AG04449 (cell line): ENCODE measurements at places on chromosomes 5 and 9.

- DNase-seq, result no peak
These were observed 1293.7 kb upstream of the C9orf72 start for GRCh38 chr9:28866951-28867350.

DNA sequence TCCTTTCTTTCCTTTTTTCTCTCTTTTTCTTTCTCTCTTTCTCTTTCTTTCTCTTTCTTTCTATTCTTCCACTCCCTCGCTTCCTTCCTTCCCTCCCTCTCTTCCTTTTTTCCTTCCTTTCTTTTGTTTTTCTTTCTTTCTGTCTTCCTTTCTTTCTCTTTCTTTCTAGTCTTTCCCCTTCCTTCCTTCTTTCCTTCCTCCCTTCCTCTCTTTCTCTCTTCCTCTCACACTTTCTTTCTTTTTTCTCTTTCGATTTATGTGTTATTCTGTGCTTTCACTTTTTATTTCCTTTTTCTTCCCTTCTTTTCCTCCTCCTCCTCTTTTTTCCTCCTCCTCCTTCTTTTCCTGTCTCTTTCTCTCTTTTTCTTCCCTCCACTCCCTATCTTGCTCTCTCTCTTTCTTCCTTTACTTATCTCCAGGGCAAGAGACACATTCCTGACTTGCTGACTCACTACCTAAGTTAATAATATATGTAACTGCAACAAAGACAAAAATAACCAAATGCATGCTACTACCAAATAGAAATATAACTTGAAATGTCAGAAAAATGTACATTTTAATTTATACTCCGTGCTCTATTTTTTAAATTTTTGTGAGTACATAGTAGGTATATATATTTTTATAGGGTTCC lies 445.5 kb downstream of the GABRG2 start:
- DNase-seq, result no peak

GRCh38 chr9:36718612-36719011 lies 145.9 kb downstream of the MELK start:
- DNase-seq, result no peak

GRCh38 chr5:143434261-143435209 lies 31.0 kb upstream of the NR3C1 start:
- no peak for DNase-seq

DNA sequence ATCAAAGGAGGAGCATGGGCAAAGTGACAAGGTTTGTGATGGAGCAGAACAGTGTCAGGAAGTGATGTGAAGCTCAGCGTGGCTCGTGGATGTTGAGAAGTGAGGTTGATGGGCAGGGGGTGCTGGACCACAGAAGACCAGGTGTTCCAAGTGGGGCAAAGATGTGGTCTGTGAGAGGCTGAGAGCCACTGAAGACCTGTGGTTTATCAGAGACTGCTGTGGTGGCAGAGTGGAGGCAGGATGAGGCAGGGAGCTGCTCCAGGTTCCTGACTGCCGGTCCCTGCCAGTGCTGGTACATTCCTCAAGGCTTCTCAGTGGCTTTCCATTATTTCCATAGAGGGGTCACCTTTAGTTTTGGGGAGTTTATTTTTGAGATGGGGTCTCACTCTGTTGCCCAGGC lies 19.1 kb downstream of the PALM2AKAP2 start:
- no peak for DNase-seq

DNA sequence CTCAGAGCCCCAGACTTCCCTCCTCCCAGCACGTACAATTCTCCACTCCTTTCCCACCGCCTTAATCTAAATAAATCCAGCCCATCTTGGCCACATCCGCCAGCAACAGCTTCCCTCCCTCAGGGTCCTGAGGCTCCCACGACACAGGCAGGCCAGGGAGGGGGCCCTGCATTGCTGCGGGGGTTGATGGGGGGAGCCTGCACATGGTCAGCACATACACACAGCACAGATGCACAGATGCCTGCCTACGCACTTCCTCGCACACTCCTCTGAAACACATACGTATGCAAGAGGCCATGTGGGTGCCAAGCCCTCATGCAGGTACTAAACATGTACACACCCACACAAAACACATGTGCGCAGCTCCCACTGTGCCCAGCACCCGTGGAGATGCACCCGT lies 14.8 kb downstream of the PDGFRB start:
- DNase-seq, result peak; percentile 83

DNA sequence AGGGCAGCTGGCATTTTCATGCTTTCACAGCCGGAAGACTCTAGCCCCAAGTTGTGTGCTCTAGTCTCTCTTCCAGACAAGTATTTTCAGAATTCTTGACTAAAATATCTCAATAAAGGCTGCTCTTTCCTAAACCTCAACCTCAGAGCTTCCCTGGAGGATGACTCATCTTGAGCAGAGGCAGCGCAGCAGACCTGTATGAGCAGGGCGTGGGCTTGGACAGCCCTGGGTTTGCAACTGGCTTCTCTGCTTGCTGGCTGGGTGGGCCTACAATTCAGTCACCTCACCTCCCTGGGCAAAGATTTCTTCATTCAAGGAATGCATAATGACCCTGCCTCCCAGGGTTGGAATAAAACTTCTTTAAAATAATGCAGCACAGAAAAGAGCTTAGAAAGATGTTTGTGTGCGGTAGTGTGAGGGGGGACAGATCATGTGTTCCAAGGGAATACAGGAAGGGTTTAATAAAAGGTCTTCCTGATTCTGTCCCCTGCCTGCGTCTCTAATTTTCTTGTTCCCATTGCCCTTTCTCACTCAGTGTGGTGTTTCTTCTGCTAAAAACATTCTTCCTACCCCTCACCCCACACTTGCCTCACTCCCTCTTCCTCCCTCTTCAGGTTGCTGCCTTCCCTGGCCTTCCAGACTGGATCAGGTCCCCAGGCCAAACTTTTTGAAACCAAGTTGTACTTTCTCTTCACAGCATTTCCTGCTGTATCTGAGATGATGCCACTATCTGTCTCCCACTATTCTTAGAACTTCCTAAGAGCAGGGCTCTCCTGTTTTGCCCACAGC lies 39.4 kb upstream of the MAP1B start:
- peak; percentile 67 for DNase-seq

- DNase-seq, result no peak
These were observed 259.2 kb upstream of the RGMB start for GRCh38 chr5:98514215-98514614.

DNA sequence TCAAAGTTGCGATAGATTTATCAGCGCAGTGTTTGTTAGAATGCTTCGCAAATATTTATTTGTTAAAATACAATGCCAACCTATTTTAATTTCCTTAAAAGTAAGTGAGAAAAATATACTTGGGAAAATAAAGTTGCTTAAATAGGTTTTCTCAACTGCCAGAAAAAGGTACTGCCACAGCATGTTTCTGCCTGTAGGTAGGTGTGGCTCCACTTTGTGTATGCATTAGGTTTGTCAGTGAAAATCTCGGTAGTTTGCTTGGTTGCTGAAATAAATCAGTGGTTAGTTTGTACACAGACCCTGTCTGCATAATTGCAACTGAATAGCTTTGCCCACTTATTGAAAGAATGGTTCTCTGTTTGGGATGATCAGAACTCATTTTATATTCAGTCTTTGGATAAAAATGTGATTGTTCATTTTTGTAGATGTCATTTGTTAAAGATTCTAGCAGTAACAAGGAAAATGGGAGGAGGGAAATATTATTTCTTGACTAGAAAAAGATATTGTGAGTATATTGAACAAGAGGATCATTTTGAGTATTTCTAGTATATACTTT lies 25.7 kb downstream of the C9orf85 start:
- DNase-seq, result no peak

GRCh38 chr5:152288917-152289595 lies 116.0 kb downstream of the NMUR2 start:
- no peak for DNase-seq

DNA sequence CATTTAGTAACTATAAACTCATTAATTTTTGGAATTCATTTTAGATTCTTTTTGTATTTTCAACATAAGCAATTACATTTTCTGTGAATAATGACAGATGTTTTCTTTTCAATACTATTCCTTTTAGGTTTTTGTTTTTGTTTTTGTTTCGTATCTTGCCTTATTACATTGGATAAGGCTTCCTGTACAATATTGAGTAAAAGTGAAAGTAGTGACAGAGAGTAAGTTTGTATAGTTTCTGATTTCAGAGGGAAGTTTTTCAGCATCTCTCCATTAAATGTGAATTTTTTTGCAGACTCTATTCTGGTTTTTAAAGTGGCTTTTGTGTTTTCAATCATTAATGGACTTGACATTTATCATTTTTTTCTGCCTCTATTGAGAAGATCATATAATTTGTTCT lies 12.8 kb upstream of the CAMK4 start:
- no peak for DNase-seq

DNA sequence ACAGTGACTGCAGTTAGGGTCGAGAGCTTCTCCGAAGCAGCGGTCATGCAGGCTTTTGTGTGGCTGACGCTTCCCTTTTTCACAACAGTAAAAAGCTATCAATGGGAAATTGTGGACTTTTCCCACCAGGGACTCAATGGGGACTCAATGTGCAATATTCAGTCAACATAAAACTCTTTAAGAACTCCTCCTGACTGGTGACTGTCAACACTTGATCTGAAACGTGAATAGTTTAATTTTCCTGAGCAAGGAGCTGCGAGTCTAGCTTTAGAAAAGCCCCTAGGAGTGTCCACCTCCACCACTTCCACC lies 28.7 kb downstream of the EXOC3 start:
- DNase-seq, result no peak

DNA sequence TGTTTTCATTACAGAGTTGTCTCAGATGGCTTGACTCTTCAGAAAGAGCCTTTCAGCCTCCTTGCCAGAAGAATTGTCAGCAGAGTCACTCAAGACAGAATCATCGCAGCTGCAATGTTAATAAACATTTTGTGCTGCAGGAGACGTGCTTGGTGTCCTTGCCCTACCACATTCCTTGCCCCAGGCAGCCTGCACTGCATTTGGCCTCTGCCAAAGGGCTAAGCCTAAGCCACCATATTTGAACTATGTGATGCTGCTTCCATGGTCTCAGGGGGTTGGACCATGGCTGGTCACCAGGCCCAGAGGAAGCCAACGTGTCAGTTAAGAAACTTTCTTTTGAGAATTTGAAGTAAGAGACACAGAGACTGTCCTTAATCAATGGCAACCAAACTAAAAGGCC lies 145.4 kb downstream of the ACTL7B start:
- DNase-seq, result no peak

DNA sequence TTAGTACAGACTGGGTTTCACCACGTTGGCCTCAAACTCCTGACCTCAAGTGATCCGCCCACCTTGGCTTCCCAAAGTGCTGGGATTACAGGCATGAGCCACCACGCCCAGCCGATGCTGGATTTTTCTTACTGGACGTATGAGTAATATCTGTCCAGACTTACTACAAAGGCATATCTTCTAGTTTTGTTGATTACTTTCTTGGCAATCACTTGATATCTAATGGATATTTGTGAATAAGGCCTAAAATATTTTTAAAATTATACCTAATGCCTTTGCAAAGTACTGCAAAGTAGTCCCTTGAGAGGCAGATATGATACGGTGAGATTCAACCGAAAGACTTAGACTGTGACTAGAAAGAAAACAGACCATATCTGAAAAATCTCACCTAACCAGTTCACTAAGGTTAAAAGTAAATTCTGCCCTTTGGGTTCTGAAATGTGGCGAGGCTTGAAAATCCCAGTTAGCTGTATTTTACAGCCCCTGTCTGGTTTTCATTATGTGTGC lies 152.1 kb downstream of the GNAQ start:
- DNase-seq, result no peak

DNA sequence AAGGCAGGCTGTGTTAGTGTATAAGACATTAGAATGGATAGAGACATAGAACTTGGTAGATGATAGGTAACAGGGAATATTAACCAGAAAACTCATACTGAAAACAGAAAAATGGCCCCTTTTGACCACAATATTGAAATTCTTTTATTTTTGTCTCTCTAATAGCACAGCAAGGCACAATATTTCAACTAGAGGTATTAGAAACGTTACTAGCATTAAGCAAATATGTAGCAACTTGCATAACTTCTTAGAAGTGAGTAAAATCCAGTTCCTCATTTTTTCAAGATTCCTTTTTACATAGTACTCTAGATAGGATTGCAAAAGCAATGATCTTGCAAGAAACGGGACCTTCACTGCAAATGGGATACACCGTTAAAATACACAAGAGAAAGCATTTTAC lies 102.7 kb upstream of the VCAN start:
- no peak for DNase-seq

DNA sequence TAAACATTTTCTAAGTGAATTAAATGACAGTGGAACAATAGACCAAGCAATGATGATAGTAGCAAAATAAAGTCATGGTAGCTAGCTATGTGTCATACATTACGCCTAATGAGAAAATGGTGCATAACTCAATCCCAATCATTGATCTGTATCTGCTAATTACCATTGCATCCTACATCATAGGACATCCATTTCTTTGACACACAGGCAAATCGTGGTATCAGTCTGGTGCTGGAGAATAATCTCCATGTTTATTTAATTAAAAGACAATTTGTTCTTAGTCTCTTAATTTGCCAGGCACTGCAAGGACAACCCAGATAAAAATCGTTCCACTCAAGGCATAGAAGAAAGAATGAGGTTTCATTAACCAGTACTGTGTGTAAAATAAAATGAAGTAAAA lies 89.6 kb upstream of the SMC5 start:
- no peak for DNase-seq

- no peak for DNase-seq
These were observed 87.9 kb downstream of the YTHDC2 start for GRCh38 chr5:113601423-113601822.

- peak; percentile 64 for DNase-seq
These were observed 21.1 kb upstream of the EEIG1 start for GRCh38 chr9:128001779-128002298.

GRCh38 chr5:154315196-154315595 lies 124.7 kb downstream of the GALNT10 start:
- DNase-seq, result no peak

- peak; percentile 38 for DNase-seq
These were observed 6.3 kb upstream of the MXD3 start for GRCh38 chr5:177317959-177318377.

GRCh38 chr5:176371621-176372539 lies 6.6 kb downstream of the ARL10 start:
- no peak for DNase-seq

DNA sequence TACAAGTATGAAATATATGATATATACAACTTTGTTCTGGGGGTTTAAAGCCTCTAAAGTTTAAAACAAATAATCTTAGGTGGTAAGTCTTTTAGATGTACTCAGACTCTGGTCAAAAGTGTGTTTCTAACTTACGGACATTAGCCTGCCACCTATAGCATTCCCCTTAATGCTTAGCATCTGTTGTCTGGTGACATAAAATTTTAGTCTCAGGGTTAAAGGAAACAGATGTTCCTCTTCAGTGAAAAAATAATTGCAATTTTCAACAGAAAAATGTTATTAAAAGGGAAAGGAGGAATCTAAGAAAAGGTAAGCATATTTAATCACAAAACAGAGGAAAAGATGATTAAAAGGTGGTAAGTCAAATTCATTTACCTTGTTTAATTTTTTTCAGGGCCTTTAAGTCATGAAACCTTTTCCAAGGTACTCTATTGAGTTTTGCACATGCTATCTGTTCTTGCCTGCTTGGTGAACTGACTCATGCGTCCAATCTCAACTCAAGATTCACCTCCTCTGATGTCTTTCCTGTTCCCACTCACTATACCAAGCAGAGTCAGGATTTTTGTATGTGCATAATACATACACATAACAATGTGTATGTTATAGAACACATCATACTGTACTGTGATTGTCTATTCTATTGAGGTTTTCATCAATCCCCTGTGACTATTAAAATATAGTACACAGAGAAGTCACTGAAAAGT lies 7.9 kb downstream of the TMEM167A start:
- DNase-seq, result no peak

GRCh38 chr5:83095957-83096539 lies 18.7 kb downstream of the XRCC4 start:
- no peak for DNase-seq

- DNase-seq, result no peak
These were observed 6.8 kb downstream of the FAM219A start for GRCh38 chr9:34451545-34451944.

GRCh38 chr5:132228241-132229035 lies 785 bp upstream of the P4HA2 start:
- no peak for DNase-seq
